ENCODE measurements at places on chromosomes 7 and 10.

GRCh38 chr10:26485150-26485941, 47.2 kb downstream of the APBB1IP start:
- no peak for DNase-seq

GRCh38 chr10:128962182-128962581, 504.9 kb upstream of the MGMT start:
- no peak for DNase-seq

- DNase-seq, result no peak
Observed at GRCh38 chr10:25382029-25382810, 207.4 kb downstream of the GPR158 start.

GRCh38 chr7:141949451-141949850, 2.7 kb upstream of the CLEC5A start:
- DNase-seq, result no peak

DNA sequence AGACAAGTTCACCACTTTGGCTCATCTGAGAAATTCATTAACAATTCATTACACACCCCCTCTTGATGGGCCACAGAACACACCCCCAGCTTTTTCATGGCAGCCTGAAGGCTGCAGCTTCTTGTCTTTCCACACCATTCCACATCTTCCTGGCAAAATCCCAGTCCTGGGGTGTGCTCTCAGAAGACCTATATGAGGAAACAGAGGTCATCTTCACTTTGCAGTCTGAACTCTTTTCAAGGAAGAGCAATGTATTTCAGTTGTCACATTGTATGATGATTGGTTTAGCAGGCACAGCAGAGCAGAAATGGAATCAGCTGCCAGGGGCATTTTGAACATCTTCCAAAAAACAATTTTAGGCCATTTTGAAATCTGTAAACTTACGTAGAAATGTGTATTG, 7.8 kb upstream of the LRRC27 start:
- no peak for DNase-seq

DNA sequence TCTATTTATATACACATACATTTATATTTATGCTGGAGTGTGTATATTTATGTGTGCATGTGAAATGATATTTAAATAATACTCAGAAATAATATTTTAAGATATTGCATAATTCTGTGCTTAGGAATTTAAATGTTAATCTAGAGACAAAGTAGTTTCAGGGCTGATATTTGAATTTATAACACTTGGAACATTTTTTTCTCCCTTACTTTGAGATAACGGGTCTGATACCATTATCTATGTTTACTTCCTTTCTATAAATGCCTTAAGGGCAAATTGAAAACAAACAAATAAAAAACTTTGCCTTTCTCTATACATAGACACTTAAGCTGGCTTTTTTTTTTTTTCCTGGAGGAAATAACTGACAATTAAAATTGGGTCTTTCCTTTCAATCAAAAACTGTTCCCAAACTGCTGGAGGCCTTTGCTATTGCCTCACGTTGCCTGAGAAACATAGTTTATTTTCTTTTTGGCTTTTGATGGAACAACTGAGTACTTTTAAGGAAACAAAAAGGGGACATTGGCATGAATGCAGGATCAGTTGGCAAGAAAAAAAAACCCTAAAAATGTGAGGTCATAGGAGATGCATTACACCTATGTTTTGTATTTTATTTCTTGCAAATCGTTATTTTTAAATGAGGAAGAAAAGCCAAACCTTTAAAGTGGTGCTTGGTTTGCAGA, 98.7 kb downstream of the ITGA8 start:
- DNase-seq, result peak; percentile 54

- peak; percentile 86 for DNase-seq
Observed at GRCh38 chr10:52779541-52780390, 7.2 kb upstream of the MBL2 start.

DNA sequence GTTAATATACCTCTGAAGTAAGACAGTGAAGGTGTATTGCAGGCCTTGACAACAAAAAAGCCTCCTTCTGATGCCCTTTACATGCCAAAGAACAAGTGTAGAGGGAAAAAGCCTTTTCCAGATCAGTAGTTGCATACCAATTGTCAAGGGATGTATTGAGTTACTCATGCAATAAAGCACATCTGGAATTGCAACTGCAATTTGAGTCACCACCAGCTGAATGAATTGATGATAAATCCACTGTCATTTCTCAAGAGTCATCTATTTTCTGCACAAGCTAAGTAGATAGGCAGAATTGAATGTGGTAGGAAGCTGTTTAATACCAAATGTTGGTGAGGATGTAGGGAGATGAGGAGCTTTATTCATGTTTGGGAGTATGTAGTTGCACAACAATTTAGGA, 325.9 kb upstream of the SMIM30 start:
- no peak for DNase-seq

DNA sequence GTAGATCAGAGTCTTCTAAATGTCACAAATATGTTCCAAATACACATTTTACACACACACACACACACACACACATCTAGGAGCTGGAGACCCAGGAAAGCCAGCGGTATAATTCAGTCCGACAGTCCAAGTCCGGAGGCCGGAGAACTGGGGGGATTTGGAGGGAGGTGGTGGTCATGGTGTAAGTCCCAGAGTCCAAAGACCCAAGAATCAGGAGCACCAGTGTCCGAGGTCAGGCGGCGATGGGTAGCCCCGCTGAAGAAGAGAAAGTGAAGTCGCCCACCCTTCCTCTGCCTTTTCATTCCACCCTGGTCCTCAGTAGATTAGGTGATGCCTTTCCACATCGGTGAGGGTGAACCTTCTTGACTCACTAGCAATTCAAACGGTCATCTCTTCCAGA, 154.8 kb downstream of the CAMK1D start:
- no peak for DNase-seq

DNA sequence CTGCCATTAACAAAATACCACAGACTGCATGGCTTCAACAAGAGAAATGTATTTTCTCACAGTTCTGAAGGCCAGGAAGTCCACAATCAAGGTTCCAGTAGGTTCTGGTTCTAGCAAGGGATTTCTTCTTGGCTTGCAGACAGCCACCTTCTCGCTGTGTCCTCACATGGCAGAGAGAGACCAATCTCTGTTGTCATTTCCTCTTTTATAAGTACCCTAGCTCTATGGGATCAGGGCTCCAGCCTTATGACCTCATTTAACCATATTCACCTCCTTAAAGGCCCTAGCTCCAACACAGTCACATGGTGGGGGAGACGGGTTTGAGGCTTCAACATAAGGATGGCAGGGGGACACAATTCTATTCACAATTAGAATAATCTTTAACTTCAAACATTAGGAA, 23.6 kb downstream of the ABI1 start:
- DNase-seq, result no peak

- peak; percentile 92 for DNase-seq
Observed at GRCh38 chr7:131109759-131110296, 217.8 kb upstream of the MKLN1 start.

- no peak for DNase-seq
Observed at GRCh38 chr10:33676606-33677339, 342.3 kb upstream of the NRP1 start.

DNA sequence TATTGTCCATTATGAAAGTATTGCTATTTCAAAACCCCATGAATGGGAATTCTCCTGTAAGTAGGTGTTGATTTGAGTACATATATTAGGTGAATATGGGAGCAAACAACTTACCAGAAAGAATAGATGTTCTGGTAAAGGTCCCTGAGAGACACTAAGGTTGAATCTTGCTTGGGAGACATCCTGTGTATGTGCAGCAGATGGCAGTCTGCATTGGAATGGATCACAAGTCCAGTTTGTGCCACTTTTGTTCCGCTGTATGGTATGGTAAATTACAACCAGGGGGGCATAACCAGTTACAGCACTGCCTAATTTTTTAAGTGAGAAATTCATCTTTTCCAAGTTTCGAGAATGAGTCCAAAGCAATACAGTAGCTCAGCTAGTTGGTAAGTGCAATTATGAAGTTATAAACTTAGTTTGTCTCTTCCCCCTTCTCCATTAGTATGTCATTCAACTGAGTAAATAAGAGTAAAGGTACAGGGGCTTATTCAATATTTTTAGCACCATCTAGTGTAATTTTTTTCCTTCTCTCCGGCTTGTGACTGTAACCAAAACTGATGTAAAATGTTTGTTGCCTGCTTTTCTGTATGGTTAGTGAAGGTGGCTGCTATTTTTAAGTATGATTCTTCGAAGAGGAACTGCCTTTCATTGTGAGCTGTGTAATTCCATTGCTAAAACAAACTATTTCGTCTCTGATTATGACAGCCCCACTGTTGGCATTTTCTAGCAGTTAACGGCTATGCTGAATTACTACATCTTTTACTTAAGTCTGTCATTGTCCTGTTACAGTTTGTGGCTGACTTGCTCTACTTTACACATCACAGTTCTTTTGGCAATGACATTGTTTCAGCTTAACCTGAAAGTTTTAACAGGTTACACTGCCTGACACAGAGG, 2.8 kb downstream of the MCU start:
- DNase-seq, result peak; percentile 68

DNA sequence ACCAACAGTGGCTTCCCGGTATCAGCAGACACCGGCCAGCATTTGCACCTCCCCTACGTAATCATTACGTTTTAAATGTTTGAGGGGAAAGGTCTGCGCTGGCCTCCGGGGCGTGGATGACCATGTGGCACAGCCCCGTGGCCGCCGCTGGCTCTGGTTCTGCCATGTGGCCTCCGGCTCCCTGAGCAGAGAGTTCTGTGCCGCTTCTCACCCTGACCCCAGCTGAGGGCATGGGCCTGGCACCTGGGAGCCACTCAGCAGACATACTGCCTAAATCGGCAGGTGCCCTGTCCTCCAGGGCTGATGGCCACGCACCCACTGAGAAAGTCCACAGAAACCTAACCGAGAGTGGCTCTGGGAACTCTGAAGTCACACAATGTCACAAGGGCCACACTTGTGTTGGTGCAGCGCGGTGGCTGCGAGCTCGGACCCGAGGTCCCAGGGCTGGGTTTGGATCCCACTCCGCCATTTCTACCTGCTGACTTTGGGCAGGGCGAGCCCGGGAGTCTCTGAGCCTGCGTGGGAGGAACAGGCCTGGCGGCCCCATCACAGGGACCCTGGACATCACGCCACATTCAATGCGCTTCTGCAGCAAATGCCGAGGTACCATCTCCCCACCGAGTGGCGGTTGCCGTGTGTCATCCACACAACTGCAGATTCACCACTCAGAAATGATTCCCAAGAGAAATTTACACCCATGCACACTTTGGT, 25.3 kb downstream of the CFAP46 start:
- no peak for DNase-seq

Measured in adipocyte (in vitro differentiated cells).